CD4-positive, alpha-beta T cell treated with Interleukin-2 at 100 ng/mL for 4 hours (primary cell): ENCODE measurements at places on chromosomes 16 and 17.

DNA sequence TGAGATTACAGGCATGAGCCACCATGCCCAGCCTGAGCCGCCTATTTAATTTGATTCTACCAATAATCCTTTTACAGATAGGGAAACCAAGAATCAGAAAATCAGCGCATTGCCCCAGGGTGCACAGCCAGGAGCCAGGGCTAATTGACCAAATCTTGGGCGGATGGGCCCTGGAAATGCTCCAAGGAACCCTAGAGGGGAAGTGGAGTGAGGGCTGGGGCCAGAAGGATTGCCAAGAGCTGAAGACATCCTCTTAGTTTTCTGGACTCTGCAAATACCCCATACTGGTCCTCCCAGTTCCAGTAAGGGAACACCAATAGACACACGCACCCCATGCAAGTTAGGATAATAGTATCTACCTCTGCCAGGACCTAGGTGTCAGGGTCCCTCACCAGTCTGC lies 3.8 kb downstream of the FHOD1 start:
- no peak for DNase-seq

DNA sequence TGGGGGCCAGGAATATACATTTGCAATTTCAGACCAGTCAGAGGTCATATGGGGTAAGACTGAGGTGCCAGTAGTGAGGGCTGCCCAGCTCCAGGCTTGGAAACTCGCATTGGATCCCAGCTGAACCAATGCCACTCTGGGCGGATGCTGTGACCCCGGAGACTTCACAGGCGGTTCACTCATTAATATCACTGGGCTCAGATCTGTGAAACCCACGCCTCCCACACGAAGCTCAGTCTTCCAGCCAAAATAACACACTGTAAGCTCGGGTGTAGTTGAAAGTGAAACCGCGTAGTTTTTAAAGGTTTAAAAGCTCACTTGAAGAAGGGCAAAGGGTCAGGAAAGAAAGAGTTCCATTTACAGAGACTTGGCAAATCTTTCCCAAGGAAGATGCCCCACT lies 254.8 kb downstream of the FOXL1 start:
- DNase-seq: no peak

GRCh38 chr17:2795441-2796163 lies 636 bp upstream of the RAP1GAP2 start:
- DNase-seq: no peak

DNA sequence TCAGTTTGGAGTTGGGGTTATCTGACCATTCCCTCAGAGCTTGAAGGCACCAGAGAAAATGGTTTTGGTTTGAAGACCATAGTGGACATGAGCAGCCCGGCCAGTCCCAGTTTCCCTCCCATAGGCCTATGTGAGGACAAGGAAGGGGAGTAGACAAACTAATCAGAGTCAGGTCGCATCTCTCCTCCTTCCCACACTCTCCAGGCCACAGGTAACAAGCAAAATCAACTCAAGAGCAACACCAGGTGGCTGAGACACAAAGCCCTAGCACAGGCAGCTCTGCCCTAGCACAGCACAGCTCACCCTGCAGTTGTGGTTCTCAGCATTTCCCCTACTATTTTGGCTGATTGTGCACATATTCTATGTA lies 7.2 kb downstream of the SUPT4H1 start:
- DNase-seq: peak; percentile 89

- DNase-seq: no peak
These were observed 94.2 kb downstream of the MAP2K4 start for GRCh38 chr17:12114686-12115418.

DNA sequence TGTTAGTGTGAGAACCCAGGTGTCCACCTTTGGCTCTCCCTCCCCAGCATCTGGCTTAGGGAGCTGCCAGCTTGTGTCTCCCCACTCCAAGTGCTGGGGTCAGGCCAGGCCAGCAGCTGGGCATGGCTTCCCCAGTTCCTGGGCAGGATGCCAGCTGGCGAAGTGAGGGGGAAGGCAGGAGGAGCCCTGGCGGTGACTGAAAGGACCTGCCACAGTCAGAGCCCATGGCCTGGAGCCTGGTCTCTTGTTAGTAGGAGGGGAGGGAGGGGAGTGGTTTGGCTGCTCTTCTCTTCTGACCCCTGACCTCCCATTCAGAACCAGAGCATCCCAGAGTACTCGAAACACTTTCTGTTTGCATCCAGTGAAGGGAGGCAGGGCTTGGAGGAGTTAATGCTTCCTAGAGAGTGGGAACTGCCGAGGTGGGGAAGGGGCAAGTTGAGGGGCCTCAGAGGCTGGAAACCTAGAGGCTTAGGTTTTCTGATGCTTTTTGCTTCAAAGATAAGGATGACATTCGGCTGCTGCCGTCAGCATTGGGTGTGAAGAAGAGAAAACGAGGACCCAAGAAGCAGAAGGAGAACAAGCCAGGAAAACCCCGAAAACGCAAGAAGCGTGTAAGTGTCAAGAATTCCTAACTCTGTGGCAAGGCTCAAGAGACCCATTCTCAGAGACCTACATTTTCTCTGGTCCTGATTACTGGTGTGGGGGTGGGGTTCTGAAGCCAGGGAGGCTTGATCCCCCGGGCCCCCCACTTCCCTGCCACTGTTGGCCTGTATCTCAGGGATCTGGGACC lies 772 bp downstream of the CHD3 start:
- peak; percentile 36 for DNase-seq

- no peak for DNase-seq
These were observed 220.5 kb downstream of the PARN start for GRCh38 chr16:14409563-14409962.

- DNase-seq: no peak
These were observed 31.0 kb downstream of the SRCIN1 start for GRCh38 chr17:38574712-38575111.

DNA sequence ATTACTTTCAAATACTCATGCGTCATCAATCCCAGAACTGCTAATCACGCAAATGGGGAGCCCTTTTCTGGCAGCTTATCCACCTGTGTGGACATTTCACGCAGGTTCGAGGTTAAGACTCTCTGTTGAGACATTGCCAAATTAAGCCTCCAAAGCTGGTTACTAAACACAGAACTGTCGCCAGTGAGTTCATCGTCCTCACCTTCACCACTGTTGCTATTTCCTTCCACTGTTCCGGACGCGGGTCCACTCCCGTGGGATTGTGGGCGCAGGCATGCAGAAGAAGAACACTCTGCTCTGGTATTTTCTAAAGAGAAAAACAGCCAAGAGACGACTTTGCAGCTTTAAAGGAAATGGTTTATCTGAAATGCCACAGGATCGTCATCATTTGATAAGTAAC lies 16.1 kb downstream of the GOT2 start:
- no peak for DNase-seq

- no peak for DNase-seq
These were observed 651.8 kb upstream of the GOT2 start for GRCh38 chr16:59385959-59386358.

GRCh38 chr17:57550016-57550415 lies 195.1 kb downstream of the CCDC182 start:
- DNase-seq: no peak

DNA sequence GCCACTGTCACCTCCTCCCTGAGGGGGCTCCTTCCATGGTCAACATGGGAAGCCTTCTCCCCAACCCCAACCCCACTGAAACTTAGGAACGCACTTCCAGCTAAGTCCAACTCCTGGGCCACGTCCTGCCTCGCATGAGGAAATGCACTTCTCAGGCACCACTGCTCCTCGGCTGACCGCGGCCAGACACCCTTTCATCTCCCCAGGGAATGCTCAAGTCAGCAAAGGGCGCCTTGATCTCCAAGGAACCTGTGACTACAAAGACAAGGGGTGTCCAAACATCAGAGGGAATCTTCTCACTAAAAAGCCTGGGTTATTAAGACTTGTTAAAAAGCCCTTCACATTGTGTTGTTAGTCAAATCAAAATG lies 124.9 kb upstream of the HSBP1 start:
- DNase-seq: no peak

- no peak for DNase-seq
These were observed at the start of gene HS3ST2 for GRCh38 chr16:22813948-22814710. Gene HS3ST2, plus strand, starts transcription at chr16:22814162. Its CDS starts 449 bp downstream, at chr16:22814611.

DNA sequence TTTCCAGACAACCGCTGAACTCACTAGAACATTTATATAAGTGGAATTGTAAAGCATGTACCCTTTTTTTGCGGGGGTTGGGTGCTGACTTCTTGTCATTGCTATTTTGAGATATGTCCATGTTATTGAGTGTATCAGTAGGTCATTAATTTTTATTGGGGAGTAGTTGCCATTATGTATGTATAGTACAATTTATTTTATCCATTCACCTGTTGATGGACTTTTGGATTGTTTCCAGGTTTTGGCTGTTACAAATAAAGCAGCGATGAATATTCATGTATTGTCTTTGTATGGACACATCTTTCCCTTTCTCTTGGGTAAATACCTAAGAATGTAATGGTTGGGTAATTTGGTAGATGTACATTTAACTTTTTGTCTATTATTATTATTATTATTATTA lies 12.7 kb downstream of the NFATC3 start:
- DNase-seq: no peak

GRCh38 chr17:21041741-21042457 lies 912 bp downstream of the USP22 start:
- DNase-seq: peak; percentile 62

DNA sequence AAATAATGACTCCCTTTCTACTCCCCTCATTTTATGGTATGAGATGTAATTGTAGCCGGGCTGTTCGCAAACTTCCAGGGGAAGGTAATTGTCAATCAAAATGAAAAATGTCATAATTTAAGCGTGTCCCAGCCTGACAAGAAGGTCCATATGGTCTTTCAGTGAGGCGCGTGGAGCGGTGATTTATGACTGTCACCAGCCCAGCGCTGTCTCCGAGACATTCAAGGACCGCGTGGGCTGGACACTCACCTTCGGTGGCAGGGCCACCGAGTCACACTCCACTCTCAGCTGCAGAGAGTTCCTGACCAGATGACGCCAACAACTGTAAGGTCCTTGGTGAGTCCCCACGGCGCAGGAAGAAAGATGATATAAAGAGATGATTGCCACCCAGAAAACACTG lies 157.7 kb upstream of the TNRC6C start:
- no peak for DNase-seq
